Endothelial cell of coronary artery (primary cell): ENCODE measurements at places on chromosomes 16 and 17. TPM values are rescaled to one million over a fixed set of nuclear protein-coding genes. Genes with fewer than 3 reads are reported as not detected.

CHST4 gene
- not detected in 2 replicates for total RNA-seq

STX1B gene
- under 0.01 TPM in 2 replicates for total RNA-seq

ACSM5 gene
- not detected in 2 replicates for total RNA-seq

SHISA6 gene
- not detected in 2 replicates for total RNA-seq

TEX19 gene
- under 0.01 and 0.09 TPM in 2 replicates for total RNA-seq

KRTAP9-2 gene
- not detected in 2 replicates for total RNA-seq

GP1BA gene
- total RNA-seq = not detected in 2 replicates

CTRB2 gene
- not detected in 2 replicates for total RNA-seq

SLC16A11 gene
- 0.09 and 0.38 TPM in 2 replicates for total RNA-seq

ZNF75A gene
- 16.9 and 21.6 TPM in 2 replicates for total RNA-seq

SLFN13 gene
- 1.8 and 2.6 TPM in 2 replicates for total RNA-seq

STAT3 gene
- total RNA-seq = 76.6 and 104 TPM in 2 replicates

IL32 gene
- total RNA-seq = 55.7 and 123 TPM in 2 replicates

DHRS7C gene
- total RNA-seq = not detected in 2 replicates

TBC1D3B gene
- total RNA-seq = 1.4 and 1.5 TPM in 2 replicates

TMEM106A gene
- 1.3 and 2.0 TPM in 2 replicates for total RNA-seq

MYH13 gene
- not detected in 2 replicates for total RNA-seq

GRAP gene
- total RNA-seq = 25.3 and 26.1 TPM in 2 replicates

SOX9 gene
- total RNA-seq = 1.3 TPM in 1 of 2 replicates, not detected in the other

PRPF8 gene
- 104 and 106 TPM in 2 replicates for total RNA-seq
